ENCODE measurements at places on chromosomes 1 and 21. TPM values are rescaled to one million over a fixed set of nuclear protein-coding genes. Genes with fewer than 3 reads are reported as not detected.

Gene PYHIN1
- not detected for total RNA-seq

Gene HPDL
- total RNA-seq = 5.0 TPM

Gene PTGFRN
- total RNA-seq = 14.7 TPM

Gene BNIPL
- total RNA-seq = 0.07 TPM

Gene RGS18
- not detected for total RNA-seq

Gene EPHB2
- total RNA-seq = 45.0 TPM

Gene CFAP141
- total RNA-seq = not detected

Gene TNFRSF1B
- 0.21 TPM for total RNA-seq

Gene RALGPS2
- total RNA-seq = 11.1 TPM

Gene TCHH
- 0.25 TPM for total RNA-seq

Gene ZNF683
- not detected for total RNA-seq

Gene AVPR1B
- total RNA-seq = not detected

Gene TMEM240
- total RNA-seq = 0.45 TPM

Gene SHC1
- 158 TPM for total RNA-seq

Gene PAPPA2
- total RNA-seq = 0.01 TPM

Gene CD247
- 0.07 TPM for total RNA-seq
